ENCODE measurements at places on chromosomes 12 and 14.

DNA sequence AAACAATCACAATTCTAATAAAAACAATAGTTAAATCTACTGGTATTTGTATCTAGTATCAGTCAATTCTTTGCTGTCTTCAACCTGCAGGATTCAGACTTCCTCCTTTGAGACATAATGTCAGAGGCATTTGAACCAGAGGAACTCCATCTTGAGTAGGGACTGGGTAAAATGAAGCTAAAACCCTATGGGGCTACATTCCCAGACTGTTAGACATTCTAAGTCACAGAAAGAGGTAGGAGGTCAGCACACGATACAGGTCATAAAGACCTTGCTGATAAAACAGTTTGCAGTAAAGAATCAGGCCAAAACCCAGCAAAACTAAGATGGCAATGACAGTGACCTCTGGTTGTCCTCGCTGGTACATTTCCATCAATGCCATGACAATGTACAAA is 48.2 kb upstream of the MAP3K9 start:
- DNase-seq, result no peak

- DNase-seq, result no peak
Measured at GRCh38 chr12:113403435-113404415, at the start of gene SDS. Gene SDS, minus strand, starts transcription at chr12:113403887. Its CDS starts 4,179 bp downstream, at chr12:113399708.

DNA sequence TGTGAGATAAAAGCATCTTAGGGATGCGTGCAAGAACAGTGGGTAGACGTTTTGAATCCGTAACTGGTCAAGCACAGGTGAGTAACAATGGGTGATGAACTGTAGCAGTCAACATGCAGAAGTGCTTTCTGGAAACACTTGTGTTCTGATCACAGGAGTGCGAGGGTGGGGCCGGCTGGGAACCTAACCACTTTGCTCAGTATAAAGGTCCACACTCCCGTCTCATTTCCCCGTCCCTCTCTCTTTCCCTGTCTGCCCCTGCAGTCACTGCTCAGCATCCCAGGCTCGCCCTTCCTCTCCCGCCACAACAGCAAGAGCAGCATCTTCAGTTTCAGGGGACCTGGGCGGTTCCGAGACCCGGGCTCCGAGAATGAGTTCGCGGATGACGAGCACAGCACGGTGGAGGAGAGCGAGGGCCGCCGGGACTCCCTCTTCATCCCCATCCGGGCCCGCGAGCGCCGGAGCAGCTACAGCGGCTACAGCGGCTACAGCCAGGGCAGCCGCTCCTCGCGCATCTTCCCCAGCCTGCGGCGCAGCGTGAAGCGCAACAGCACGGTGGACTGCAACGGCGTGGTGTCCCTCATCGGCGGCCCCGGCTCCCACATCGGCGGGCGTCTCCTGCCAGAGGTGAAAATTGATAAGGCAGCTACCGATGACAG is 127.1 kb downstream of the FIGNL2 start:
- DNase-seq, result no peak

DNA sequence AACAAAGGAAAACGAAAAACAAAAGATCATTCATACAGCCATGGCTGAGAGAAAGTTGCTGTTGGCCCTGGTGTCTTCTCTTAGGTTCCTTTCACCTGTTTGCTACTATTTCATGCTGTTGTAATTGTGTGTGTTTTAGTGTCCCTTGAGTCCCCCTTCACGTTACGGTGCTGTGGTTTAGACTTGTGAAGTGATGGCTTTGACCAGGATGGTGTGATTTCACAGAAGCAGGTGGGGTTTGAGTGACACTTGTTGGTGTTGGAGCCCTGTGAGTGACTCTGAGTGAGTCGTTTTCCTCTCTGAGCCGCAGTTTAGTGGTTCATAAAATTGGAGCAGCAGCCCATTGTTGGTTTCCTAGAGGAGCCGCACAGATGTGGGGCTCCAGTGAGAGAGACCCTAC is 635.4 kb downstream of the VRK1 start:
- no peak for DNase-seq

- DNase-seq, result peak; percentile 11
Measured at GRCh38 chr12:32296567-32296966, 102.8 kb upstream of the FGD4 start.

DNA sequence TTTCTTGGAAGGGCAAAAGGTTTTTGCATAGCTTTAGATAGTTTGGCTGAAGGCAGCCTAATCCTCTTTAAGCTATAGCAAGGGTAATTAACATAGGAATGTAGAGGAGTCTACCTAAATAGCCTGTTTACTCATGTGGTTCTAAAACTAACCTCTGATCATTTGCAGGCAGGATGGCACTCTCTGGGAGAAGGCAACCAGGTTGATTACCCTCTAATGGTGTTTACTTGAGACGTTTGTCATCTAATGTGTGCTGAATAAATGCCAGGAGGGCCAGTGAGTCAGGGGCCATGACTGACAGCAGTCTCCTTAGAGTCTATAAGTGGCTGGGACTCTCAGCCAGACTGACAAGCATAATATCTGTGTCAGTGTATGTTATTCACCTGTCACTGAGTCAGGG is 286.4 kb downstream of the PCNX1 start:
- DNase-seq, result no peak

DNA sequence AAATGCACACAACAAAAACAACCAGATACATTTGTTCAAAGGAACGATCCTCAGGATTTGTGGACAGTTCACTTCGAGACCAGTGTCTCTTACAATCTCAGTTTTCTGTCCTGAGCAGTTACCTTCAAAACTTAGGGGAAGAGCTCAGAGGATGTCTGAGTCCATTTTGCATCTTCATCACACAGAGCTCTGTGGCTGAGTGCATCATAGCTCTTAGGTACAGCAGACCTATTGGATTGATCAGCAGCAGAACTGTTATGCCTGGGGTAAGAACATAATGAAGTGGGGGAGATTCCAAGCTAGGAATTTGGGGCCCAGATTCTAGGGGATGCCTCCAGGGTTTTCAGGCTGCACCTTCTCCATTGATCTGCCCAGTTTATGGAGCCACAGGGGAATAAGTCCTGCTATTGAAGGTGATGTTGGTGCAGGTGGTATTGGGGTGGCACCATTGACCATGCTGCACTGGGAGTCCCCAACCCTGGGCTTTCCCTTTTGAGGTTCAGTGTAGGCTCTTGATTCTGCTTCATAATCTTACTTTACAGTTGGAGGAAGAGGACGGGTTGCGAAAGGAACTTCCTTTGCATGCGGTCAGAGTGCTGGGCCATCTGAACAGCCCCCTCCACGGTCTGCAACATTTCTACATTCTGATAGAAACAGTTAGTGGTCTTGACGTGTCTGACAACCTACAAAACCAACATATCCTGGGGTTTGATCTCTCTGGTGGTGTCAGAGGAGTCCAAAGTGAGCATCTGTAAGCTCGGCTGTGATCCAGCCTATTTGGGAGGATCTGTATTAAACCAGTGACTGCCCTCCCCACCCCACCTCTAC is 112.8 kb downstream of the CHST11 start:
- no peak for DNase-seq

GRCh38 chr12:109228664-109229063 is 80.4 kb downstream of the FOXN4 start:
- no peak for DNase-seq

Measured in AG09319 (cell line).